ENCODE measurements at places on chromosomes 4 and X. TPM values are rescaled to one million over a fixed set of nuclear protein-coding genes. Genes with fewer than 3 reads are reported as not detected.
A peak's percentile ranks its signal among the peaks of the same experiment; 100 is the strongest.

- no peaks in the 10 kb centered on the region for H3K27me3 ChIP-seq
- no peak overlapping the region for H3K27ac ChIP-seq
- DNase-seq = no peak
- H3K4me3 ChIP-seq = no peak overlapping the region
- no peaks in the 10 kb centered on the region for H3K36me3 ChIP-seq
Observed at GRCh38 chr4:141046255-141046654, 87.0 kb downstream of the RNF150 start.

Gene F9
- total RNA-seq = 0.08 TPM

GRCh38 chr4:71132486-71132885 is 139.0 kb downstream of the DCK start:
- H3K27ac ChIP-seq = no peak overlapping the region
- DNase-seq = no peak
- H3K27me3 ChIP-seq = no peaks in the 10 kb centered on the region
- no peak overlapping the region for H3K4me3 ChIP-seq

Gene MAOA
- 0.51 TPM for total RNA-seq

DNA sequence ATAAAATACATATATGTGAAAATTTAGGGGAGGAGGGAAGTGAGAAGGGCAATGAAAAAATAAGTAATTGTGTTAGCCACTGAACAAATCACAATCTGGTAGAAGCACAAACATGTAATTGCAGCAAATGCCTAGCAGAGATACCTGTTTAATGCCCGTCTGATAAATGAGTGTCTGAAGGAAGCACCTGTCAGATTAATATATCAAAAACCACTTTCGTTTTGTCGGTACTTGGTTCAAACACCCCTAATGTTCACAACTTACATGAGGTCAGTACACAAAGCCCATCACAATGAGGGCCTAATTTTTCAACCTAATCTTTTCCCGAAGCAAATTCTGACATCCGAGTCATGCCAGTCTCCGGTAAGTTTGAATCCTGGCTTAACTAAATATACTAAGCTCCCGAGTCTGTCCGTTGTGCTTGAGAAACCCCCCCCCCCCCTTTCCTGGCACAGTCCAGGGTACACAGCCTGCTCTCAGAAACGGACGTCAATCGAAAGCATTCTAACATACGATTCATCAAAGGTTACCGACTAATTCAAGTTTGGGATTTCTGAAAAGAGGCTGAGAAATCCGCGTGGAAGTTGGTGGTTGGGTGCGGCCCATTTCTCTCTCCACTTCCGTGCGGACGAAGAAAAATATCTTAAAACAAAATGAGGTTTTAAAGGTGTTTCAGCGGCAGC is 758 bp downstream of the SDAD1 start:
- peak overlapping the region; percentile 72 for H3K27ac ChIP-seq
- H3K36me3 ChIP-seq = no peaks in the 10 kb centered on the region
- H3K4me3 ChIP-seq = peak overlapping the region; percentile 88
- no peaks in the 10 kb centered on the region for H3K4me1 ChIP-seq

Gene HCFC1
- total RNA-seq = 92.7 TPM

DNA sequence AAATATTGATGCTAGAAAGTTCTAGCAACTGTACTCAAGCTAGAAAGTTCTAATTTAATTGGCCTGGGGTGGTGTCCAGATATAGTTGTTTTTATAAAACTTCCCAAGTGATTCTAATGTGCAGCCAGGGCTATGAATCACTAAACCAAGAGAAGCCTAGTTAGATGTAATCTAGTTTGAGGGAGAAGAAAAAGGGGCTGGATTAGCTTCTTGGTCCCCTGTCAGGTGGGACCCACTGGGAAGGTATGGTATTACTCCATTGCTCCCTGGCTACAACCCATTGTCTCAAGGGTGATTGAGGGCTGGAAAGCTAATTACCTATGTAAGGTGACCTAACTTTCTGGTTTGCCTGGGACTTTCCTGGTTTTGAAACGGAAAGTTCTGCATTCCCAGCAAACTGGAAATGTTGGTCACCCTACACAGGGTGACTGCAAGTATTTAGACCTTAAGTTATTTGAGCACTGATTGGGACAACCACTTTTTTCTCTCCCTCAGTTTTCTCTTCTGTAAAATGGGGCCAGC is 23.9 kb upstream of the MSN start:
- no peak for DNase-seq
- H3K4me1 ChIP-seq = no peaks in the 10 kb centered on the region
- no peak overlapping the region for H3K27ac ChIP-seq
- H3K27me3 ChIP-seq = no peaks in the 10 kb centered on the region
